ENCODE measurements at places on chromosomes 3 and 15.

DNA sequence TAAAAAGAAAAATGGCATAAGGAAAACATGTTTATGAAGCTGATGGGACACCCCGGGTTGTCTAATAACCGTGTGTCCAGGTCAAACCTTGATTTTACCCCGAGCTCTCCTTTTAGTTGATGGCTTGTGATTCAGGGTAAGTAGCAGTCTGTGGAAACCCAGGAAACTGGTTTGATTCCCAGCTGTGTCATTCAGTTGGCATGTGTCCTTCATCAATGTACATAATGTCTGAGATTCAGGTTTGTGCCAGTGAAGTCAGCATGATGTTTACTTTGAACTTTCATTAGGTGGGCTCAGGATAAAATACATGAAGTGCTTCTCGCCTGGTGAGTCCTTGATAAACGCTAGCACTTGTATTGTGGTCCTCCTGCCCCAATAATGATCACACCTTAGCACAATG, 4.3 kb upstream of the COPG1 start:
- DNase-seq = no peak

DNA sequence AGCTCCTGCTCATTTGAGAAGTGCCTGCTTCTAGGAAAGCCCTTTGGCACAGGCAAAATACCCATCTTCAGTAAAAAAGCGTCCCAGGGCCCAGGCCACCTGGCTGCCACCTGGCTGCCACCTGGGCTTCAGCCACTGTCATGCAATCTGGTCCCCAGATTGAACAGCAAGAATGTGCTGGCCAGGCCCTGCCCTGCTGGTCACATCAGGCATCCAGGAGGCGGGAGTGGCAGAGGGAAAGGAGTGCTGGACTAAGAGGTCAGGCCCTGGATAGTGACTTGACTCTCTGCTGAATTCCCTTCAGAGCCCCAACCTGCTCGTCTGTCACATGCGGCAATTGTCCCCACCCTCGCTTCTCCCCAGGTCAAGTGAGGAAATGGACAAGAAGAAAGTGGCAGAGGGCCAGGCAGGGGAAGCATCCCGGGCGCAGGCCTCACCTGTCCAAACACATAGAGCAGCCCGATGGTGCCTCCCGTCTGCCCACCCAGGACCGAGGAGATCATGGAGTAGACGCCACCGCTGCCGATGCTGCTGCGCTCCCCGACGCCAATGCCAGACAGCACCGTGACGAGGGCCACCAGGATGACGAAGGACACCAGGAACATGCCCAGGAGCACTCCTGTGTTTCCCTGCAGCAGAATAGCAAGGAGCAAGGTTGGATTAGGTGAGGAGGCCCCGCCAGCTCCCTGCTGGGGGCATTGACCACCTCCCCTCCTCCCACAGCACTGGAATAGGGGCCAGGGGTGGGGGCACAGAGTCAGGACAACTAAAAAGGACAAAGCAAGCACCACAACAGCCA, 25.5 kb downstream of the SLC12A8 start:
- no peak for DNase-seq

GRCh38 chr15:61036136-61036535, 193.0 kb downstream of the RORA start:
- no peak for DNase-seq

GRCh38 chr3:9100513-9100894, 137.2 kb upstream of the RAD18 start:
- no peak for DNase-seq

DNA sequence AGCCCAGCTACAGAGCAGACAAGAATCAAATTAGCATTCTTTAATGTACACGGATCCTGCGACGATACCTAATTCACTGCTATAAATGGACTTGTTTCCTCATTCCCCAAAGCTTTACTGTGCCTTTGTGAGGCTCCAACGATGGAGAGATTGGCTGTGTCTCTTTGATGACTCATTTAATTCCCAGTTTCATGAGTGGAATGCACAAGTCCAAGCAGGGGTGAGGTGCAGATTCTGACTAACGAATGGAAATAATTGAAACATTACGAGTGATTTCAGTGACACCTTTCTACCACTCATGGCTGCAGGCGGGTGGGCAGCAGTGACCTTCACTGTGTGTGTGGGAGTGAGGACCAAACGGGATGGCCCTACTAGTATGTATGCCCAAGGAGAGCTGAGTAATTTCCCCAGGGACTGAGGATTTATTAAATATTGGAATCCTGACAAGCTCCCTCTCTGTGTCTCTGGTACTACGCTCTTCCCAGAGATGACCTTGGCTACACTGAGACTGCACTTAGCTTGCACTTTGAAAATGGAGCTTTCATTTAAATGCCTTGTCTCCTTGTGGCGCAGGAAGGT, 156.7 kb downstream of the CACNA2D3 start:
- DNase-seq = no peak

GRCh38 chr3:179512378-179512777, 50.3 kb upstream of the ACTL6A start:
- DNase-seq = no peak

All from activated naive CD8-positive, alpha-beta T cell treated with anti-CD3 and anti-CD28 coated beads, Interleukin-2, amount 50 U/mL, for 24 hours (primary cell).